C1 segment of cervical spinal cord (tissue), 14 donors: ENCODE measurements at places on chromosomes 7 and 10.

- no peak for DNase-seq
These were observed 73.9 kb upstream of the GTF2I start for GRCh38 chr7:74583630-74584029.

DNA sequence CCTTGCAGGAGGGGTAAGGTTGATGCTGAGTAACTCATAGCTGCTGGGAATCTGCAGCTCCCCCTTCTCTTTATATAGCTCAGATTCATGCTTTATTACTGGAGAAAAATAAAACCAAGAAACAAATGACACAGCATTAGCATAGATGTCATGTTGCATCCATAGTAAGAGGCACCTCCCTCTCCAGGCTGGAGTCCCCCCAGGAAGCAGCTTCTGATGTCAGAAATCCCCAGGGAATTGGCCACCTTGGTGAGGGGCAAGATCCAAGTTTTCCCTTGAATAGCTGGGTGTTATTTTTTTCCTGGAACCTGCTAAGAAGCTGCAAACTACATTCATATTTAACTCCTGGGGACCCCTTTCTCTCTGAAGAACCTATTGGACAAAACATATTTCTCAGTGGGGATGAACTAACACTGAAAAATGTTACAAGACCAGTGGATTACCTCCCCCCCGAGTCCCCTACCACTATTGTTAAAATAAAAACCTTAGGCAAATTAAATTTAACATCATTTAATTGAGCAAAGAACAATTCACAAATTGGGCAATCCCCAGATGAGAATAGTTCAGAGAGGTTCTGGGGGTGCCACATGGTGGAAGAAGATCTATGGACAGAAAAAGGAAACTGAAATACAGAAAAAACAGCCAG, 163.7 kb upstream of the NAMPT start:
- DNase-seq = no peak

- DNase-seq = no peak
These were observed 184.4 kb upstream of the LYZL2 start for GRCh38 chr10:30813872-30814481.

- DNase-seq = no peak
These were observed 1246.7 kb upstream of the SORCS1 start for GRCh38 chr10:108411206-108411605.

DNA sequence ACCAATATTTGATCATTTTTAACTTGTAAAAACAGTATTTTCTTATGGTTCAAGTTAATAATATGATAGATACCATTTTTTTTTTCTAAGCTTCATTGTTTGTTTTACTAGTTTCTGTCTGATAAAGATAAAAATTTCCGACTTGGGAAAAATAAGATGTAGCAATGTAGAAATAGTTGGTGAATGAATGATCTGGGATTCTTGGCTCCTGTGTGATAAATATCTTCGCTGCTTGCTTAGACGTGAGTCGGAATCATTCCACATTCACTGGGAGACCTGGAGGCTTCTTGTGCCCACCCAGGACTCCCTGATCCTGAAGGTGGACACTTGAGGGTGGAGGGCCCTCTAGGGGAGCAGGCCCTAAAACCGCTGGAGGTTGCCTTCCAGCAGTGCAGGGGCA, 47.9 kb downstream of the EXOC4 start:
- DNase-seq = no peak

GRCh38 chr10:17586821-17587234, 30.3 kb downstream of the HACD1 start:
- no peak for DNase-seq

- no peak for DNase-seq
These were observed 739.6 kb downstream of the CCSER2 start for GRCh38 chr10:85067955-85068354.

GRCh38 chr7:27066148-27066547, 29.7 kb downstream of the HOXA1 start:
- DNase-seq = no peak

DNA sequence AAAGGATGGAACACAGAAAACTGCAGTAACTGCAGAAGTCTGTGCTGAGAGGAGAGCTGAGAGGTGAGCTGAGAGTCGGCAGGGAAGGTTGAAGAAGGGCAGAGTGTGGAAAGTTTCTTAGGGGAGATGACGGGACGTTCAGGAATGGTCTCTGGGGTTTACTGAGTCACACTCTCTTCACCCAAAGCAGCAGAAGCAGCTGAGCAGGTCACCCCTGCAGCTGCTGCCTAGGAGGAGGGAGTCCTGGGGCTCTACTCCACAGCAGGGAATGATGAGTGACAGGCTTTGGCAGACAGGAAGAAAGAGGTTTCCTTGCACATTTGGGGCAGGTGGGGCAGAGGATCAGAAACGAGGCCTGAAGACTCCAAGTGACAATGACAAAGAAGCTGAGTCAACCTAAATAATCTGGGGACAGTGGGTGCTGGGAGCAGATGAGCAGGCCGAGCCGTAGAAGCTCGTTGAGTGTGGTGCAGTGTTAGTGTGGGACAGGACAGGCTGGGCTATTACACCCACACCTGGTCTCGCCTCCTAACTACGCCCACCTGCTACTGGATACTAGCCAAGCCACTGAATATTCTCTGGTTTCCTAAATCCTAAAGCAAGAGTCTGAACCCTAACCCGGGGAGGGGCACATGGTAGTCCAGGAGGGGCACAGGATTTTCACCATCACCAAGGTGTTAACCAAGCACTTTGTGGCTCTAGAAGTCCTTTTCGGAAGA, 24.9 kb downstream of the BEND7 start:
- DNase-seq = no peak

DNA sequence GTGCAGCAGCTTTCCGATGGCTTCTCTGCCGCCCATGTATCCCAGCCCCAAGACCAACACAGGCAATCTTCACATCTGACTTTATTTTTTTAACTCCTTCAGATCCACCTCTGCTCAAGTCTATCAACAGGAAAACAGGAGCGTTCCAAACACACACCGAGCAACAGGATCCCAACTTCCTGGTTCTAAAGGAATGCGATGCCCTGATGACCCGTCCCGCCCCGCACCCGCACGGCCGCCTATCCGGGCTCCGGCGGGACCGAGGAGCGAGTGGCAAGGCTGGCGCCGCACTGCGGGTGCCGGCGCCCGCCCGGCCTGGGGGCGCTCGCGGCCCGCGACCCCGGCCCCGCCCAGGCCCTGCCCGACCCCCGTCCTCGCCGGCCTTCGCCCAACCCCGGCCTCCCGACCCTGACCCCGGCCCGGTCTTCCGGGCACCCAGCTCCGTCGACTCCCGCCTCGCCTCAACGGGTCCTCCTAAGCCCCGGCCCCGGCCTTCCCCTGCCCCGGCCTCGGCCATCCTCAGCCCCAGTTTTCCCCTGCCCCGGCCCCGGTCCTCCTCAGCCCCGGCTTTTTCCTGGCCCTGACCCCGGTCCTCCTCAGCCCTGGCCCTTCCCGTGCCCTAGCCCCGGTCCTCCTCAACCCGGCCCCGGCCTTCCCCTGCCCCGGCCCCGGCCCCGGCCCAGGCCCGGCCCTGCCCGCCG, 730 bp downstream of the LARP4B start:
- DNase-seq = no peak

GRCh38 chr7:17342756-17343155, 44.3 kb downstream of the AHR start:
- DNase-seq = no peak

DNA sequence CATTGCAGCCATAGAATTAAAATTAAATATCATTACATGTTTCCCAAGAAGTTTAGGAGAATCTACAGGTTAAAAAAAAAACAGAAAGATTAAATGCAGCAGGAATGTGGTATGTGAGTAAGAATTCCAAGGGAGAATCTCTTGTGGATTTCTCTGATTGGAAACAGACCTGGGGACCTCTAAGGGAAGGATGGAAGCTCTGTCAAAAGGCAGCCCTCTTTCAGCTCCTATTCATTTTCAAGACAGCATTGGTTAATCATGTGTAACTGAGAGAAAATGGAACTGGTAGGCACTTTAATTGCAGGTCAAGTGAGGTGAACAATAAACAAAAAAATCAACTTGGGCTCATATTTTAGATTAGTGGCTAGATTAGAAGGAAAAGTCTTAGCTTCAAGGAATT, 81.4 kb upstream of the MTPN start:
- DNase-seq = no peak

- no peak for DNase-seq
These were observed 46.7 kb upstream of the FAM3C start for GRCh38 chr7:121442845-121443244.

- no peak for DNase-seq
These were observed 129.7 kb downstream of the DGKI start for GRCh38 chr7:137717045-137717444.

DNA sequence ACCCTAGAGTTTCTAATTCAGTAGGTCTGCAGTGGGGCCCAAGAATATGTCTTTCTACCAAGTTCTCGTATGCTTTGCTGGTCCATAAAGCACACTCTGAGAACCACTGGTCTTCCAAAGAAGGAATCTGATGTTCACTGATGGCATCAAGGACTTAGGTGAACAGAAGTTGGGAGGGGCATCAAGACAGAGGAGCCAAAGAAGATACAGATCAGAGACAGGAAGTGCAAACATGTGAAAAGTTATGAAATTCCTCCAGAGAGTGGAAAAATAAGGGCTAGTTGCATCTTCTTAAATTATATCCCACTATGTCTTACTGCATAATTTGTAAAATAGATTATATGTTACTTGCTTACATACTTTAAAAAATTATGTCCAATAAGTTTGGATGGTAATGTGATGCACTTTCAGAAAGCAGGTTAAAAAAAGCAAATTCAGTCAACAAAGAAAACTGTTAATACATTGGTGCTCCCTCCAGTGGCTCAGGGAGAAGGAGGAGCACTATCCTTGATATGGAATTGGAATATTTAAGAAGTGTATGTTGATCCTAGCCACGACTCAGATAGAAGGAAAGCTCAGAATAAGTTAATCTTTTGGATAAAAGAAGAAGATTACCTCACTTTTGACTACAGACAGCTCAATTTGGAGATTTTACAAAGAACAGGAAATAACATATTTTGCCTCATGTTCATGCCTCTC, 35.8 kb downstream of the CREB3L2 start:
- no peak for DNase-seq

- DNase-seq = no peak
These were observed 29.9 kb upstream of the MPP7 start for GRCh38 chr10:28332726-28333125.

GRCh38 chr10:114279901-114280644, 41.0 kb downstream of the VWA2 start:
- no peak for DNase-seq

- no peak for DNase-seq
These were observed 93.2 kb downstream of the TWIST1 start for GRCh38 chr7:19024261-19024660.

- no peak for DNase-seq
These were observed 14.7 kb downstream of the SPAM1 start for GRCh38 chr7:123939784-123940183.

GRCh38 chr7:56033671-56034432, 17.4 kb downstream of the PSPH start:
- peak; percentile 25 for DNase-seq

DNA sequence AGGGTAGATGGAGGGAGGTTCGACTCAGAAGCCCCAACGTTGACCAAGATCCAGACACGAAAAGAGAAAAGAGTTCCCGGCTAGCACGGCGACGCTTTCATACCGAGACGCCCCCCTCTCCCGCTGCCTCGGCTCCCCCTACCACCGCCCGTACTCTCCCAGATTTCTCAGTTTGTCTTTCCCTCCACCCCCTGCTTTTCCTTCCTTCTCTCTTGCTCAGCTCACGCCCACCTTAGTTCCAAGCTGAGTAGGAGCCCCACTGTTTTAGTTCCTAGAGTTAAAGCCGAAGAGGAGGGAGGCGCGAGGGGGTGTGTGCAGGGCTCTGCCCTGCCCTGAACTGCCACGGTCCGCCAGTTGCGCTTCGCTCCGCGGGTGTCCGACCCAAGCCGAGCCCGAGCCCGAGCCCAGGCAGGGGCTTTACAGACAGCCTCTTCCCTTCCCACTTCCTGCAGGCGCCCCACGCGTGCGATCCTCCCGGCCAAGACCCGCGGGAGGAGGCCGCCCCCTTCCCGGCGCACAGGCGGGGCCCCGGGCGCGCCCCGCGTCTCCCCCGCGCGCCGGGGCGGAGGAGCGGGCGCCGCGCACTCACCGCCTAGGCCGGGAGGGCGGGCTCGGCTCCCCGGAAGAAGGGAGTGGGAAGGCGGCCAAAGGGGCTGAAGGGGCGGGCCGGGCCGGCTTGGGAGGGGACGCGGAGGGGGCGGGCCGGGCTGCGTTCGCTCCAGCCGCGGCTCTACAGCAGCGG, at the start of gene EPHB6:
TSS of gene EPHB6 (plus strand) at position 705 of the 742 bp plus-strand sequence. CDS start 8,152 bp downstream, outside the sequence.
- DNase-seq = peak; percentile 48

- DNase-seq = no peak
These were observed 54.2 kb upstream of the FHIP2A start for GRCh38 chr10:114767101-114767985.

- DNase-seq = no peak
These were observed 260.9 kb downstream of the AHR start for GRCh38 chr7:17559388-17559787.

GRCh38 chr7:116356333-116356965, 143.1 kb upstream of the CAV2 start:
- DNase-seq = no peak

DNA sequence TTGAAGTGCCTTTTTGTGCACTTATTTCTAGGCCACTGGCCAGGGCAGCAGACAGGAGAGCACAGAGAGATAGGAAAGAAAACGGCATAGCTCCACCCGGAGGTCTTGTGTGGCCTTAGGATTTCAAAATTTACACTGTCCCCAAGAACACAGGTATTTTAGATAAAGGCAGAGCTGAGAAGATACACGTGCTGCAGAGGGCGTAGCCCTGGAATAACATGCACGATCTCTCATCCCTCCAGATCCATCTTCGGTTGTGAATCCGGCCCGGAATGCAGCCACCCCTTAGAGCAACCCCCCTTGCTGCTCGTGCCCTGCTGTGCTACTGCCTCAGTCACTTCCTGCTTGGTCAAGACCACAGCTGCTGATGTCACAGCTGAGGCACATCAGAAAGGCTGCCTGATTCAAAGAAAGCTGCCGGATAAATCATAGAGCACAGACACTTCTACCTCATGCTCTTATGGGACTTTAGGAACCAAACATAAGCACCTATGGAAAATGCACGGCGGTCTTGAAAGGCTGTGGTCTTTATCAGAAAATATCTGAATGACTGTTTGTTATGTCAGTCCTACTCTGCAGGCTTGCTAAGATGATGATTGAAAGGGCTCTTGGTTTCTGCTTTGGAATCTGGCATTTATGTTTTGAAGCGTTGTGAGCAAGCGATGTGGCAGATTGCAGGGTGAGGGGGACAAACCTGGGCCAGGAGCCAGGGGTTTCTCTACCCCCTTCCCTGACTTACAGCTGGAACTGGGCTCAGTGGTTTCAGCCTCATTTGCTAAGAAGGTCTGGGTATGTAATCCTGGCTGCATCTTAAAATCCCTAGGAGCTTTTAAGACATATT, 152.0 kb downstream of the SVIL start:
- DNase-seq = no peak

- no peak for DNase-seq
These were observed 87.9 kb downstream of the SNX13 start for GRCh38 chr7:17852361-17852760.
